ENCODE measurements at places on chromosomes 2 and 18. TPM values are rescaled to one million over a fixed set of nuclear protein-coding genes. Genes with fewer than 3 reads are reported as not detected.

The SIX3 gene
- total RNA-seq = not detected

The ACMSD gene
- not detected for total RNA-seq

The CCDC68 gene
- 0.52 TPM for total RNA-seq

The SERPINB10 gene
- 1.0 TPM for total RNA-seq

The TCF23 gene
- 0.52 TPM for total RNA-seq

The C18orf32 gene
- 4.7 TPM for total RNA-seq
